ENCODE measurements at places on chromosomes 4 and X. TPM values are rescaled to one million over a fixed set of nuclear protein-coding genes. Genes with fewer than 3 reads are reported as not detected.

Gene PSAPL1
- total RNA-seq, result 0.09 TPM

Gene P2RY4
- total RNA-seq, result not detected

Gene TMPRSS11F
- 0.09 TPM for total RNA-seq

Gene TLR10
- total RNA-seq, result 8.9 TPM

Gene PDK3
- total RNA-seq, result 12.5 TPM

Gene MTNR1A
- 0.05 TPM for total RNA-seq

Gene HTR2C
- total RNA-seq, result not detected

DNA sequence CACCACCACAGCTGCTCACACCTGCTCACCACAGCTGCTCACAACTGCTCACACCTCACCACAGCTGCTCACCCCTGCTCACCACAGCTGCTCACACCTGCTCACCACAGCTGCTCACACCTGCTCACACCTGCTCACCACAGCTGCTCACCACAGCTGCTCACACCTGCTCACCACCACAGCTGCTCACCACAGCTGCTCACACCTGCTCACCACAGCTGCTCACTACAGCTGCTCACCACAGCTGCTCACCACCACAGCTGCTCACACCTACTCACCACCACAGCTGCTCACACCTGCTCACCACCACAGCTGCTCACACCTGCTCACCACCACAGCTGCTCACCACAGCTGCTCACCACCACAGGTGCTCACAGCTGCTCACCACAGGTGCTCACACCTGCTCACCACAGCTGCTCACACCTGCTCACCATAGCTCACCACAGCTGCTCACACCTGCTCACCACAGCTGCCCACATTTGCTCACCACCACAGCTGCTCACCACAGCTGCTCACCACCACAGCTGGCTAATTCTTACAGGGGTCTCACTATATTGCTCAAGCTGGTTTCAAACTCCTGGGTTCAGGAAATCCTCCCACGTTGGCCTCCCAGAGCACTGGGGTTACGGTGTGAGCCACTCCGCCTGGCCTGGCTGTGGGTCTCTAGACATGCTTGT lies 30.4 kb upstream of the CPLX1 start:
- H3K27me3 ChIP-seq, result no peaks in the 10 kb centered on the region
- H3K36me3 ChIP-seq, result peaks cover 54% of the 10 kb centered on the region
- no peak for DNase-seq
- H3K4me3 ChIP-seq, result no peak overlapping the region
- H3K27ac ChIP-seq, result peak overlapping the region; percentile 43
- H3K4me1 ChIP-seq, result no peaks in the 10 kb centered on the region

GRCh38 chrX:35101901-35102300 lies 159.3 kb downstream of the FAM47B start:
- H3K27me3 ChIP-seq, result no peaks in the 10 kb centered on the region
- no peak overlapping the region for H3K27ac ChIP-seq
- H3K36me3 ChIP-seq, result no peaks in the 10 kb centered on the region
- no peaks in the 10 kb centered on the region for H3K4me1 ChIP-seq
- no peak overlapping the region for H3K4me3 ChIP-seq

DNA sequence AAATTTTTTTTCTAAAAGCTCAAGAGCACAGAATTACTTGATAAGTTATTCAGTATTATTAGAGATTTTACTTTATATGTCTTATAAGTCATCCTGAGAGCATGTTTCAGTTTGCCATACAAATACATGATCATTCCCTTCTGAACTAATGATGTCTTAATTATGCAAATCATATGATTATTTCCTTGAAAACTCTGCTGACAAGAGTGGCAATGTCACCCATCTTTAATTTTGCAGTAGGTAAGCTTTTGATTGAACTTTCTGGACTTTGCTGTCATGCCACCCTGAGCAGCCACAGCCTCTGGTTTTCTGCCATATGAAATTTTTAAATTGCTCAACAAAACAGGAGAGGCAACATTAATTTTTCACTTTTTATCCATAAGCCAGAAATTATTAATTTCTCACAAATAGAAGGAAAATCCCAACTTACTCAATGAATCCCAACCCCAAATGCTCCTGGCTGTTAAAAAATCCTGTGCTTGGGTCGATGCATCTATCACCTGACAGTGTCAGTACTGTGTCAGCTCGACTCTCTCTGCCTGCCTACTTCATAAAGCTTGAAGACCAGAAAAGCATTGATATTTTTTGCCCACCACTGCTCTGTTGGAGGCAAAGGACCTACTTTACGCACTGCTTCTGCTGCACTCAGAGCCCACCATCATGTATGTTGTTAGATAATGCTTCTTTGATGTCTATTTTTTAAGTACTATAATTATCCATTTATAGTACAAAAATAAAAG lies 11.6 kb upstream of the HADH start:
- no peak overlapping the region for H3K27ac ChIP-seq
- H3K27me3 ChIP-seq, result no peaks in the 10 kb centered on the region
- no peak for DNase-seq
- no peaks in the 10 kb centered on the region for H3K4me1 ChIP-seq
- H3K36me3 ChIP-seq, result no peaks in the 10 kb centered on the region

DNA sequence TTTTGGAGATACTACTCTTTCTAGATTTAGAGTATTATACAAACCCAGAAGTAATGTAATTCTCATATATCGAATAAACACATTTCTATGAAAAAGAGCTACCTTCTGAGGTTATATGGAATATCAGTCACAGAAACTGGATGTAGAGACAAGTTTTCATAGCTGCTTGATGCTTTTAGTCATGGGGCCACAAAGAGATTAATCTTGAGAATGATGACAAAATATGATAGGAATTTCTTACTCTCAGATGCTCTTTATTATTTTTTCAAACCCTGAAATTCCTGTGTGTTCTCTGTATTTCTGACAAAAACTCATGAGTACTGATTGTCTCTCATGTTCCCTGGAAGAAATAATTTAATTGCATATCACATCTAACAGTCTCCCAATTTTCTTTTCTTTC lies 662.5 kb downstream of the RAPGEF2 start:
- no peaks in the 10 kb centered on the region for H3K4me1 ChIP-seq
- DNase-seq, result no peak
- H3K27ac ChIP-seq, result no peak overlapping the region
- H3K36me3 ChIP-seq, result no peaks in the 10 kb centered on the region

DNA sequence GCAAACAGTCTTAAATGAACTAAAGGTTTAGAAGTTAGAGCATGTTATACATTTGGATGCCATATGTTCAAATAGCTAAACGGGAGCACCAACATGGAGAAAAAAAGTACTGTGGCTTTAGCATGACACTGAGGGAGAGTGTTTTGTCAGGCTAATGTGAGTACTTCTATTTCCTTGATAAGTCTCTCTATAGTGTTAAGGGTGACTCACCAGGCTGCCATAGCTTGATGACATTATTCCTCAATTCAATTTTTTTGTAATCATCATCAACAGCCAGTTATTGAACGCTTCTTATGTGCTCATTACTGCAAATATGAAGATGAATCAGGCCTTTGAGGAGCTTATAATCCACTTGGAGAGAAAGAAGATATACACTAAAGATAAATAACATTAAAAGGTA lies 211.4 kb upstream of the GPR101 start:
- no peaks in the 10 kb centered on the region for H3K27me3 ChIP-seq
- H3K4me1 ChIP-seq, result no peaks in the 10 kb centered on the region
- no peak overlapping the region for H3K27ac ChIP-seq
- no peaks in the 10 kb centered on the region for H3K36me3 ChIP-seq

DNA sequence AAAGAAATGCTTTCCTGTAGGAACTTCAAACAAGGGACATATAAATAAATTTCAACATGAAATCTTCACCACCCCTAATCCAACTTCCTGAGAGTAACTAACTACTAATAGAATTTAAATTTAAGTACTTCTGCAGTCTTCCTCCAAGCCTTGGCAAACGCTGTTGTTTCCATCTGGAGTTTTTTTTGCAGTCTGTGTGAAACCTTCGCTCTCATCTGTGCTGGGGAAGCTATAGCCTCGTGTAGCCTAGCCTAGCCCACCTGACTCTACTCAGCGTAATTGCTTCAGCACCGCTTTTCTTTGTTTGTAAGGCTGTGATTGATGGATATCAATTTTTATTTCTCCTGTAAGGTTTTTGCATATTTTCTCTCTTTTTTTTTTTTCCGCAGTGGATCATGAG lies 30.9 kb downstream of the STOX2 start:
- H3K36me3 ChIP-seq, result no peaks in the 10 kb centered on the region
- no peak overlapping the region for H3K4me3 ChIP-seq
- no peaks in the 10 kb centered on the region for H3K27me3 ChIP-seq
- H3K27ac ChIP-seq, result no peak overlapping the region
- no peaks in the 10 kb centered on the region for H3K4me1 ChIP-seq

- H3K27me3 ChIP-seq, result no peaks in the 10 kb centered on the region
- no peak overlapping the region for H3K4me3 ChIP-seq
- no peaks in the 10 kb centered on the region for H3K4me1 ChIP-seq
- no peak overlapping the region for H3K27ac ChIP-seq
- no peak for DNase-seq
Observed at GRCh38 chr4:81758574-81759264, 287.0 kb upstream of the RASGEF1B start.

- H3K27me3 ChIP-seq, result no peaks in the 10 kb centered on the region
- no peak overlapping the region for H3K27ac ChIP-seq
- no peaks in the 10 kb centered on the region for H3K36me3 ChIP-seq
- DNase-seq, result no peak
- no peak overlapping the region for H3K4me3 ChIP-seq
Observed at GRCh38 chr4:189414021-189414420, 526.7 kb upstream of the FRG1 start.

DNA sequence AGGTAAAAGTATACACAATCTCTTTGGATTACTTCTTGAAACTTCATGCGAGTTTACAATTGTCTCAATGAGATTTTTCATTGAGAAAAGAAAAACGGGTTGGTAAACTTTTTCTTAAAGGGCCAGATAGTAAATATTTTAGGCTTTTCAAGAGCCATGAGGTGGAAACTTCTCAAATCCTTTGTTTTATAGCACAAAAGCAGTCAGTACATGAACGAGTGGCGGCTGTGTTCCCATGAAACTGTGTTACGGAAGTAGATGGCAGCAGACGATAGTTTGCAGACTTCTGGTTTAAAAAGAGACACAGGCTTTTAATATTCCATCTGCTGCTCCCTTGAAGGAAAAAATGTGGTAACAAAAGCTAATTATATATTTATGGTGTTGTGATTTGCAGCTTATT lies 332.0 kb downstream of the TENM3 start:
- no peaks in the 10 kb centered on the region for H3K27me3 ChIP-seq
- no peak for DNase-seq
- no peaks in the 10 kb centered on the region for H3K4me1 ChIP-seq
- H3K4me3 ChIP-seq, result no peak overlapping the region

- peak; percentile 30 for DNase-seq
- H3K36me3 ChIP-seq, result no peaks in the 10 kb centered on the region
- H3K27ac ChIP-seq, result no peak overlapping the region
- H3K4me1 ChIP-seq, result no peaks in the 10 kb centered on the region
Observed at GRCh38 chrX:134026565-134027311, 41.3 kb upstream of the GPC3 start.

- no peaks in the 10 kb centered on the region for H3K36me3 ChIP-seq
- DNase-seq, result no peak
- no peaks in the 10 kb centered on the region for H3K27me3 ChIP-seq
- no peak overlapping the region for H3K27ac ChIP-seq
Observed at GRCh38 chrX:130186651-130187050, 14.9 kb downstream of the RAB33A start.

GRCh38 chr4:53563824-53564223 lies 27.5 kb downstream of the LNX1 start:
- H3K4me1 ChIP-seq, result no peaks in the 10 kb centered on the region
- no peak for DNase-seq
- H3K36me3 ChIP-seq, result no peaks in the 10 kb centered on the region

DNA sequence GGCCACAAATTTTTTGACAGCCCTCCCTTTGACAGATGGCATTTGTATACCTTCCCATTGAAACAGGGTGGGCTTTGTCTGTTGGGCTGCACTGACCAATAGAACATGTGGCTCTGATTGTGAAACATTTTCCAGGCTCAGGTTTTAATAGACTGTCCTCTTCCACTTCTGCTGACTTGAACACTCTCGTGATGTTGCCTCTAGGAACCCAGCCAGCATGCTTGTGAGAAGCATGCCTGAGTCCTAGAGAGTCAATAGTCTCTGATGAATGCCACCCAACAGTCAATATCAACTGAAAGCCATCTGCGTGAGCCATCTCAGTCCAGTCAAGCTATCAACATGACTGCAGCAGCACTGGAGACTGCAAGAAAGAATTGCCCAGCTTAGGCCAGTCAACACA lies 290.0 kb downstream of the SLC7A11 start:
- H3K27ac ChIP-seq, result no peak overlapping the region
- H3K36me3 ChIP-seq, result no peaks in the 10 kb centered on the region
- DNase-seq, result no peak
- no peaks in the 10 kb centered on the region for H3K4me1 ChIP-seq
- H3K27me3 ChIP-seq, result no peaks in the 10 kb centered on the region

- no peak overlapping the region for H3K27ac ChIP-seq
- H3K4me1 ChIP-seq, result no peaks in the 10 kb centered on the region
- H3K36me3 ChIP-seq, result no peaks in the 10 kb centered on the region
- no peak for DNase-seq
- no peaks in the 10 kb centered on the region for H3K27me3 ChIP-seq
- H3K4me3 ChIP-seq, result no peak overlapping the region
Observed at GRCh38 chr4:92368653-92369052, 64.9 kb downstream of the GRID2 start.

- H3K36me3 ChIP-seq, result no peaks in the 10 kb centered on the region
- no peak for DNase-seq
- no peaks in the 10 kb centered on the region for H3K27me3 ChIP-seq
Observed at GRCh38 chr4:101600287-101600686, 190.2 kb upstream of the BANK1 start.

DNA sequence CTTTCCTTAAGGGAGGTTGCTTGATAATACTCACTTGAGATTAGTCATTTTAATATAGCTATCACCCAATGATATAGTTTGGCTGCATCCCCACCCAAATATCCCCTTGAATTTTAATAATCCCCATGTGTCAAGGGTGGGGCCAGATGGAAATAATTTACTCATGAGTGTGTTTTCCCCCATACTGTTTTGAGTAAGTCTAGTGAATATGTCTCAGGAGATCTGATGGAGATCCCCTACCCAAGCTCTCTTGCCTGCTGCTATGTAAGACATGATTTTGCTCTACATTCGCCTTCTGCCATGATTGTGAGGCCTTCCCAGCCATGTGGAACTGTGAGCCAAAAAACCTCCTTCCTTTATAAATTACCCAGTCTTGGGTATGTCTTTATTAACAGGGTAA lies 539.7 kb upstream of the GRID2 start:
- no peaks in the 10 kb centered on the region for H3K36me3 ChIP-seq
- H3K4me1 ChIP-seq, result no peaks in the 10 kb centered on the region
- H3K27me3 ChIP-seq, result no peaks in the 10 kb centered on the region
- no peak overlapping the region for H3K4me3 ChIP-seq
- DNase-seq, result no peak
- no peak overlapping the region for H3K27ac ChIP-seq
